Left cardiac atrium (tissue), 4 donors: ENCODE measurements at places on chromosomes 2 and 18. TPM values are rescaled to one million over a fixed set of nuclear protein-coding genes. Genes with fewer than 3 reads are reported as not detected.

DNA sequence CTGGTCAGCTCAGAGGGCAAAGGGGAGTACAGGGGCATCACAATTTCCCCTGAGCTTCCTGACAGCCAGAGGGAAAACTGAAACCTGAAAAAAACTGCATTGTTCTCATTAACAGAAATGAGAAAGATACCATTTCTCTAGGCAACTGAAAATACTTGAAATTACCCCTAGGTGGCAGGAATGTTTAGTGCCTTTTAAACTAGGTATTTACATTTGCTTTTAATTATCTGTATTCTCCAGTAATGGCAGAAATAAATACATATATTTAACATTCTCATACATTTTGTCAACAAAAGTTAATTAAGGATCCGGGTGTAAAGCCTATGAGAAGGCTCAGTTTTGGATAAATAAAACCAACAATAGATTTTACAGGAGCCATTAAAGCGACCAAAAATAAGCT is 34.5 kb downstream of the RPL31 start:
- no peak for DNase-seq

- no peak for DNase-seq
Observed at GRCh38 chr18:8469544-8470130, 139.6 kb upstream of the RAB12 start.

PDE11A gene
- total RNA-seq = 0.56 TPM

DNA sequence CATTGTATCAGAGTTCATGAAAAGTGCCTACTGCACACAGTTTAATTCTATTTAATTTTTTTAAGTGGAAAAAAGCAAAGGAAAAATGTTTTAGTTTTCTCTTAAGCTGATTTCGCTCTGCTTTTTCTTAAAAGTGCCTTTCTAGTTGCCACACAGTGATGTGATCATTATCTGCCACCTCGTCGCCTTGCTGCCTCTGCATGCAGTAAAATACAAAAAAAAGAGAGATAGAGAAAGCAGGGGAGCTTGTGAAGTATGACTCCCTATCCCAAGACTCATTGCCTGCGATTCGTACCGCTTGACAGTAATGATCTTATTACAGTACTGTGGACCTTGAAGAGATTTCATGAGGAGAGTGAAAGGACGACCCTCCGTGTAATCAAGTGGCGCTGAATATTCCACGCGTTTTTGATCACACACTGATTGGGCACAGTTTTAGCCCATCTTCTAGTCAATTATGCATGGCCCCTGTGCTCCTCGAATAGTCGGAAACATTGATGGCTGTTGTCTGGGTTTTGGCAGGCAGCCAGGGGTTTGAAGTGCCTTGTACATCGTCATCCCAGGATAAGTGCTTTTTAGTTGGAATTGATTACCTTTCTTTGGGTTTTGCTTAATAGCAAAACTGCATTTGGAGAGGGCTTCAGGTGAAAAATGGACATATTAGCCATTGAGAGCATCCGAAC is 188.3 kb downstream of the GBX2 start:
- no peak for DNase-seq

- no peak for DNase-seq
Observed at GRCh38 chr2:12778369-12778768, 61.6 kb downstream of the TRIB2 start.

DNA sequence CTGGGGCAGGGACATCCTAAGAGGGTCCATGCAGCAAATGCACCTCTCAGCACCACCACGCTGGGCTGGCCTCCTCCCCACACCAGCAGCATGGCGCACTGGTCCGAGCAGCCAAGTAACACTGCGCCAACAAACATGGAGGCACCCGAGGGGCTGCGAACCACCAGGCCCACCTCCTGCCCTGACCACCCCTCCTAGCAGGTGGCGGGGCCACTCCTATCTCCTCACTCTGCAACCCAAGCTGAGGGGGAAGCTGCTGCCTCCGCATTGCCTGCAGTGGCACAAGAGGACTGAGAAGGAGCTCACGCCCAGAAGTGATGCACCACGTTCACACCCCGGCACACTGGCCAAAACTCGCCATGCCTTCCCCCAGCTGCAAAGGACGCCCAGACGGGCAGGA is 94.4 kb downstream of the EIPR1 start:
- DNase-seq = no peak

DNA sequence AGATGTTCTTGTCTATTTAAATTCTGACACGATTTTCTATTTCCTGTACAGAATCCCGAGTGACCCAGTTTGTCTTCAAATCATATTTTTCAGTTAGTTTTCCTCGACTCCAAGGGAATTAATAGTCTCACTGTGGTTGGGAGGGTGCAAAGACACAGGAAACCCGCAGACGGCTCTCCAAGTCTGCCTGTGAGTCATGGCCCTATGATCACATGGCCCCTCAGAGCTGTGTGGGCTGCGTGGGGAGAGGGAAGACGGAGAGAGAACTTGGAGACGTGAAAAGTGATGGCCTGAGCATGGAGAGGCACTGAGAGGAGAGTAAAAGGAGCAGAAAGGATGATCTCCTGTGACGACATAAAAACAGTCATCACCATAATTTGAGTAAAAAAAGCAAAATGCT is 989.9 kb downstream of the DCDC2C start:
- DNase-seq = peak; percentile 23

ZBTB7C gene
- 4.2 TPM for total RNA-seq

- no peak for DNase-seq
Observed at GRCh38 chr2:46775722-46776121, 139.9 kb downstream of the MCFD2 start.

DNA sequence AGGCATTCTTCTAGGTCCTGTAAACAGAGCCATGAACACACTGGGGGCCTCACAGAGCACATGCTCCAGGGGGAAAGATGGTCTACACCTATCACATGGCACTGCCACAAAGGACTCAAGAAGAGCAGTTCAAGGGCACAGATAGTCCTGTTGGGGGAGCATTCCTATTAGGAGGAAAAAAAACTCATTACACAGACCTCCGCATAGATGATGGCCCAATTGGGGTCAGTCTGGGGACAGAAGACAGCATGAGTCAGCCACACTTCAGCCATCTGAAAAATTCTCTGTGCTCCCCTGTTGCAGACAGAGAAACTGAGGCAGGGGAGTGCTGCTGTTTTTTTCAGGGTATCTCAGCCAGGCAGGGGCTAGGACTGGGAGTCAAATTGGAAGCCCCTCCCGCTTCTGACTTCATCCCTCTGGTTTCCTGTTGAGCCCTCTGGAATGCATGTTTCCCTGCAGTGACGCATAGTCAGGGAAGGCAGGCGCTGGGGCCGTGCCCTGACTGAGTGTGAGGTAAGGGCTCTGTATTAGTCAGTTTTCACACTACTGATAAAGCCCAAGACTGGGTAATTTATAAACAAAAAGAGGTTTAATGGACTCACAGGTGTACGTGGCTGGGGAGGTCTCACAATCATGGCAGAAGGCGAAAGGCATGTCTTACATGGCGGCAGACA is 67.9 kb downstream of the RHOB start:
- peak; percentile 73 for DNase-seq

DNA sequence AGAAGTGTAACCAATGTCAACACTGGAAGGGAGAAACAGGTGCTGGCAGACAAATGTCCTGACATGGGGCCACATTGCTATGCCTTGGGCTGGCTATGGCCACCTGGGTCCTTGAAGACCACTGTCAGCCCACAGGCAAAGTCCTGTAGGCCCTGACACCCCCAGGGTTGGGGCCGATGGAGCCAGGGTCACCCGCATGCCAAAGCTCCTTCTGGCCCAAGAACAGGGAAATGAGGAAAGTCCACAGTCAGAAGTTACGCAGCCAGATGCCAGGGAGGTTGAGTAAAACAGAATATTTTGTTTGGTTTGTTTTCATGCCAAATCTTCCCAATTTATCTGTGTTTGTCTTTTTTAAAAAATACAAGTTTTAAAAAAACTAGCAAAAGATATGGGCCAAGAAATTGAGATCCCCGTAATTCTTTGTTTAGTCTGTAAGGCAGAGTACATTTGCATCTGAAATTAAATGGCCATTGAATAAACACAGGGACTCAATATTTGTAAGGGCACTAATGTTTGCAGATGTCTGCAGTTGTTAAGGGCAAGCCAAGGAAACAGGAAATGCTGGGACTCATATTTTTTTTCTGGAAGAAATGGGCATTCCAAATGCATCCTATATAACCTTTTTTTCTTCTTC is 186.4 kb downstream of the FAM210A start:
- no peak for DNase-seq

DNA sequence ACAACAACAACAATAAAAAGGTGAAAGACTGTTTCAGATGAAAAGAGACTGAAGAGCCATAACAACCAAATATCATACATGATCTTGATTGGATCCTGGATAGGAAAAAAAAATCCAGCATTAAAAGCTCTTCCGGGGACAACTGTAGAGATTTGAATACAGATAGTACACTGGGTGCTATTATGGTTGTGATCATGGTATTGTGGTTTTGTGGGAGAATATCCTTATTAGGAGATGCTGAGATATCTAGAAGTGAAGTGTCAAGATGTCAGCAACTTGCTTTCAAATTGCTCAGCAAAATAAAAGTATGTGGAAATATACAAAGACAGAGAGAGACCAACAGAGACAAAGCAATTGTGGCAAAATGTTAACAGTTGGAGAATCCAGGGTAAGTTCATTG is 15.5 kb upstream of the SPATA3 start:
- no peak for DNase-seq

GRCh38 chr2:13481201-13481600 is 764.5 kb downstream of the TRIB2 start:
- DNase-seq = no peak

- no peak for DNase-seq
Observed at GRCh38 chr2:19747310-19748072, 154.3 kb downstream of the TTC32 start.

- no peak for DNase-seq
Observed at GRCh38 chr2:119257198-119257597, 33.6 kb downstream of the STEAP3 start.

DNA sequence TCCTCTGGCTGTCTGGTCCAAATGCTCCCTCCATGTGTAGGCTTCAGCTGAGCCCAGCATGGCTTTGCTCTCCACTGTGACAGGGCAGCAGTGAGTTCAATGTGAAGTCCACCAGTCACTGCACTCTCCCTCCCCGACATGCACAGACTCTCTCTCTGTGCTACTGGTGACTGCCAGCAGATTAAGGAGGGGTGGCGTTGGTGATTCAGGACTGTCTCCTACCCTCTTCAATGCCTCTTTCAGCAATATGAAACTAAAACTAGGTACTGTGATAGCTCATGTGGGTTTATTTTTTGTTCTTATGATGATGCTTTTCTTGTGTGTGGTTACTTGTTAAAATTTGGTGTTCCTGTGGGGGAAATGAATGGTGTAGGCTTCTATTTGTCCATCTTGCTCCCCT is 201.0 kb upstream of the RBMS1 start:
- DNase-seq = no peak

GRCh38 chr2:61335187-61335586 is 135.7 kb downstream of the USP34 start:
- no peak for DNase-seq

SELENOI gene
- 13.5 TPM for total RNA-seq

RGPD3 gene
- 0.10 TPM for total RNA-seq

KIAA2012 gene
- not detected for total RNA-seq

GRCh38 chr2:32993005-32993539 is 46.3 kb downstream of the LTBP1 start:
- no peak for DNase-seq

TXNDC2 gene
- 0.18 TPM for total RNA-seq

- DNase-seq = peak; percentile 23
Observed at GRCh38 chr18:72692086-72692485, 147.9 kb upstream of the CBLN2 start.

ACTG2 gene
- total RNA-seq = 13.5 TPM

GRCh38 chr2:44954447-44954888 is 13.0 kb downstream of the SIX3 start:
- DNase-seq = no peak

- no peak for DNase-seq
Observed at GRCh38 chr2:7886666-7887065, 795.2 kb upstream of the ID2 start.

DNA sequence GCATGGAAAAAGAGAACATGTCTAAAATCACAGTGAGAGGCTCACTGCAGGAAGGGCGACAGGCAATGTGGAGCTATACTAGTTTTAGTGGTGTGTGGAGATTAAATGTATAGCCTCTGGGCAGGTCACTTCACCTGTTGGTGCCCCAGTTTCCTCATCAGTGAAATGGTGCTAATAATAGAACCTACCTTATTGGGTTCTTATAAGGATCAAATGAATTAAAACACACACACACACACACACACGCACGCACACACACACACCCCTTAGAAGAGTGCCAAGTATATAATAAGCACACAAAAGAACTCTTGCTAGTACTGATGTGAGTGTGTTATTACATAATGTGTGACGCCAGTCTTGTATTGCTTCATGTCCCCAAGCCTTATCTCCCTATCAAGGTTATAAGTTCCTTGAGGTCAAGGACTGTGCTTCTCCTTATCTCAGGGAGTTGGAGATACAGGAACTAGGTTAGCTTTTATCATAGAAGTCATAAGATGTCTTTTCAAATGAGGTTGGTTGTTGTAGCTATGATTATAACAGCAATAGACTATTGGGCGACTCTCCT is 98.0 kb upstream of the CXCR4 start:
- no peak for DNase-seq

- DNase-seq = no peak
Observed at GRCh38 chr2:97988722-97989121, 7.0 kb downstream of the TMEM131 start.

- DNase-seq = no peak
Observed at GRCh38 chr2:234099266-234099665, 48.8 kb downstream of the SPP2 start.

DNA sequence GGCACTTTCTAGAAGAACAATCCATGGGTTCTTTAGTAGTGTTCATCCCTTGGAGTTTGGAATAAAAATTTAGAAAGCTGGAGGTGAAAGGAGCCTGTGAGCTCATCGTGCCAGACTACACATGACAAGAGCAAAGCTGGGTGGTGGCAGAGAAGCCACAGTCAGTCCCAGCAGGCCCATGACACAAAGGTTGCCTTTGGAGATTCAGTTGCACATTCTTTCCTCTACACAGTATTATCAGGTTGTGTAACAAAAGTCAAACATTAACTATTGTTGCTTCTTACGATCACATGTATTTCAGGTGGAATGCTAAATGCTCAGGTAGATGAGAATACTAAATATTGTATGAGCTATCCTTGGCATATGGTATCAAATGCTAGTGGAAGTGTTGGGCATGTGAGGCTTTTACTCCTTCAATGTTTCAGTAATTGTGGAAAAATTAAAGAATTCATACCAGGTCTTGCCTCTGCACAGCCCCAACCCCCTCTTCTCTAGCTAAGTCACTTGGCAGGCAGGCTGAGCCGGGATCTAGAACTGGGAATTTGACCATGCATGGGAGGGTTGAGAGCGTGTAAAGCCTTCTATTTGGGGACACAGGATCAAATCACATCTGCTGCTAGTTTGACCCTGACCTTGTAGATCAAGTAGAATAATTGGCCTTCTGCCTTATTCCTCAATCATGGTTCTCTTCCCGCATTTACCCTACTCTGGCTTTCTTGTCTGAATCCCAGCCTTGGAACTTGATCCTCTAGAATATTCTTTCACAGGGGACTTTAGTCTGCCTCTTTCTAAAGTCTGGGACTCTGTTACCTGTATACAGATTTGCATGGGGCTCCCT is 230.9 kb downstream of the GCA start:
- no peak for DNase-seq

CGREF1 gene
- total RNA-seq = 5.9 TPM

GRCh38 chr2:28950941-28951630 is 30.0 kb upstream of the TOGARAM2 start:
- no peak for DNase-seq
